ENCODE measurements at places on chromosomes 7 and 10.
A peak's percentile ranks its signal among the peaks of the same experiment; 100 is the strongest.

GRCh38 chr10:69973678-69974077, 79.0 kb upstream of the MACROH2A2 start:
- DNase-seq: no peak

DNA sequence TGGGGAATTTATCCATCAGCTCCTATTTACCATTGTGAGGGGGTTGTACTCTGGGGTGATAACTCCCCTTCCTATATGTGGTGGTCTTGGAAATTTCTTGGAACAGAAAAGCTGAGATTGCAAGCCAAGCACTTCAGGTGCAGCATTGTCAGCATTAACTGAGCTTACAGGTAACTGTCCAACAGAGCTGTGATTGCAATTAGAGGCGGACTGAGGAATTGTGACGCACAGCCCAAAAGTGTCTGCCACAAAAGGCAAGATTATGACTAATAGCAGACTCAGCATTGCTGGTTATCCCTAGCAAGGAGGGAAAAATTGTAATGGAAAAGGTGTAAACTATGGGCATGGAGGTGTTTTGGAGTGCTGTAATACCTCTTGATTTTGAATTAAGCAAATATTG, 126.1 kb upstream of the AGR3 start:
- DNase-seq: no peak

GRCh38 chr10:1872151-1872726, 134.9 kb upstream of the ADARB2 start:
- DNase-seq: no peak

GRCh38 chr10:17779784-17780183, 27.8 kb downstream of the TMEM236 start:
- DNase-seq: no peak

DNA sequence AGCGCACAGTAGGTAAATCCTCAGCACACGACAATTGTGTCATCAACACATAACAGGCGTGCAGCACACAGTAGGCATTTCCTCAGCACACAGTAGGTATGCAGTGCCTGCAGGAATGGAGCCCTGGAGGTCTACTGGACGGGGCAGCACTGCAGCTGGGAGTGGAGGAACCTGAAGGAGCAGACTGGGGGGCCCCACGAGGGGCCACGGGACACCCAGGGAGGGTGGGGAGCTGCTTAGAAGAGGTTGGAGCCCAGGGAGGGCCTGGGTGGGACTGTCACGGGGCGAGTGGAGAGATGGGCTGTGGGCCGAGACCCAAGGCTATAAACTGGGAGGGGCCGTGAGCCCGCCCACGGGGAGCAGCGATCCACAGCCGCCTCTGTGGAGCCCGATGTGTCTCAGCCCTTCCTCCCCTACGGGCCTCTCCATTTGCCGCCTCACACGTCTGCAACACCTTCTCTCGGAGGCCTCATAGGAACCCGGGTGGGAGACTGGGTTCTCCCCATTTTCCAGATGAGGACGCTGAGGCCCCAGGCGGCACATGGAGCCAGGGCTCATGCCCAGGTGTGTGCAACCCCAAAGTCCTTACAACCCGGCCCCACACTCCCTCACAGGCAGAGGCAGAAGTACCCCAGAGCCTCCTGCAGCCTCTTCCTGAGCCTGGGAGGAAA, 101.5 kb downstream of the MICALL2 start:
- no peak for DNase-seq

DNA sequence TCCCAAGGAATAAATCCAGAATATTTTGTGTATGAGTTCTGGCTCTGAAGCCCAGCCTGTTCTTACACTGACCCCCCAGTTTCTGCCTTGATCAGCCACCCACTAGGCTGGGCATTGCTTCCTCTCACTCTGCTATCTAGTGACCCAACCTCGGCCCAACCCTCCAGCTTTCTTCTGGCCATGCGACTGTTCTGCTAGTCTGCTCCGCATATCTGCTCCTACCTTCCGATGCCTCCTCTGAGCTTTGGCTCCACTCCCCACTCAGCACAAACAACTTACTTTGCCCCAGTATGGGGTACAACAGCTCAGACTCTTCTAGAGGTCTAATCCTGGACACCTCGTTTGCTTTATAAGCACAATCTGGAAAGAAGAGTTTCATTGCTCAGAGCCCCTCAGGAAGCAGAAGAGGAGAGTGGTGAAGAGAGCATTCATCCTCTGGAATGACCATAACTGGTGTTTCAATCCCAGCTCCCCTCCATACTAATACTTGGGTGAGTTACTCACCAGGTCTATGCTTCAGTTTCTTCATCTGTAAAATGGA, 99.6 kb downstream of the NPSR1 start:
- DNase-seq: no peak

DNA sequence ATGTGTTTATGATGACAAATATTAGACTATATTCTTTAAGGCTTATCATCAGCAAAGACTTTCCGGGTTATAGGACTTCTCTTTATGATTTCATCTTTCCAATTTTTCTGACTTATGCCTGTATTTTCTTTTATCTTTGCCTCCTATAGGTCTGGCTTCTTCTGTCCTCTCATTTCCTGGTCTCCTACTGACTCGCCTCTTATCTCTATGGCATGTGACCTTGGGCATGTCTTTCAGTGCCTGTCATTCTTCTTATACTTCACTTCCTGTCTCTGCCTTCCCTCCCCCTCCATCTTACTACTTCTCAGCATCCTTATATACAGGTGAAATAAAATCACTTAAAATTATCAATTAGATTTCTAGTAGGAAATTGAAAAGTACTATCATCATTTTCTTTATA, 42.2 kb downstream of the PCDH15 start:
- no peak for DNase-seq

DNA sequence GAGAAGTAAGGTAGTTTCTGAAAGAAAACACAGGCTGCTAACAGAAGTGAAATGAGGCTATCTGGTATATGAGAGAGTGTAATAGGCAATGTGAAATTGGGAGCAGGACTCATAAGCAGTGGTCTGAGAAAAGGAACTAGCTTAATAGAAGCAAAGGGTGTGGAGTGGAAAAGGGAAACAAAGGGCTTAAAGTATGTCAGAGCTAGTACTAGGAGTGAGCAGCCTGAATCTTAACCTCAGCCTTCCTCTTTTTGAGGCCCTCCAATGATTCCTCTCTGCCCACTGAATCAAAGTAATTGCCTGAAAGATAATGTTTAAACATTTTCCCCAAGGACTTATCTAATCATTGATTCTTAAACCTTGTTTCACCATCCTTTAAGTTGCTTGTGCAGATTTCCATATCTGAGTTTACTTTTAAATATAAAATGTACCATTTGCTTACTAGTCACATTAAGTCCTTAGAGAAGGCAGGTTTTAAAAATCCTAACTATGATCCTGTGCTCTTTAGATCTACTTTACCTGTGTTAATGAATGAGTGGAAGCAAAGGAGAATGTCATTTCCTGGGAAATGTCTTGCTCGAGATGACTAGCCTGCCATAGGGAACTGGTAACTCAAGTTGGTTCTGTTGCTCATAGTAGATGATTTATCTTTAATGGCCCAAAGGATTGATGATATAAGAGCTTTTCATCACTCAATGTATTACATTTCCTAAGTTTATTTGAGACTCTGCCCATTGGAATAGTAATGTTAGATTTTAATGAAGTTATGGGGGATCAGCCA, 155.0 kb downstream of the SKAP2 start:
- no peak for DNase-seq

DNA sequence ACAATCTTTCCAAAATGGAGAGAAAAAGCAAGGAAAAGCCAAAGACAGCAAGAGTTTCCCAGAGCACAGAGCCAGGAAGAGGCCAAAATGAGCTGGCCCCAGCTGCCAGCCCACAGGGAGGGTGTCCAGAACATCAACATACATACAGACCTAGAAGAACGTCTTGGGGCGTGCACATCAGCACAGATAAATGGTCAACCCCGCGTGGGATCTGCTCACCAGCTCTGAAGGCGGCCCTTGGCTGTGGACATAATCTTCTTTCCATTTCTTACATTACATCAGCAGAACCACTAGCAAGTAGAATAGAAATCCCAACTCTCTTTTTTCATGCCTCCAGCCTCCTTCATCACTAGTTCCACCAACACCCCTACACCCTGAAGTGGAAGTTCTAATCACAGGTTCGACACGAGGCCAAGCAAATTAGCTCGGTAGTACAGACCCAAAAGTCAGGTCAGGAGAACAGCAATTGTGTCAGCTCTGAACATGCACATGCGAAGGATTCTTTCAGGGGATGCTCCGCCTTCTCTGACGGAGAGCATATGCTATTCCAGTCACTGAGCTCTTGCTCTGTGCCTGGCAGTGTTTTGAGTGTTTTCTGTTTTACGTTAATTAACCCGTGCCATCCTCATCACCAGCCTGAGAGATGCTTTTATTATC, 16.4 kb downstream of the SH3PXD2A start:
- DNase-seq: no peak

DNA sequence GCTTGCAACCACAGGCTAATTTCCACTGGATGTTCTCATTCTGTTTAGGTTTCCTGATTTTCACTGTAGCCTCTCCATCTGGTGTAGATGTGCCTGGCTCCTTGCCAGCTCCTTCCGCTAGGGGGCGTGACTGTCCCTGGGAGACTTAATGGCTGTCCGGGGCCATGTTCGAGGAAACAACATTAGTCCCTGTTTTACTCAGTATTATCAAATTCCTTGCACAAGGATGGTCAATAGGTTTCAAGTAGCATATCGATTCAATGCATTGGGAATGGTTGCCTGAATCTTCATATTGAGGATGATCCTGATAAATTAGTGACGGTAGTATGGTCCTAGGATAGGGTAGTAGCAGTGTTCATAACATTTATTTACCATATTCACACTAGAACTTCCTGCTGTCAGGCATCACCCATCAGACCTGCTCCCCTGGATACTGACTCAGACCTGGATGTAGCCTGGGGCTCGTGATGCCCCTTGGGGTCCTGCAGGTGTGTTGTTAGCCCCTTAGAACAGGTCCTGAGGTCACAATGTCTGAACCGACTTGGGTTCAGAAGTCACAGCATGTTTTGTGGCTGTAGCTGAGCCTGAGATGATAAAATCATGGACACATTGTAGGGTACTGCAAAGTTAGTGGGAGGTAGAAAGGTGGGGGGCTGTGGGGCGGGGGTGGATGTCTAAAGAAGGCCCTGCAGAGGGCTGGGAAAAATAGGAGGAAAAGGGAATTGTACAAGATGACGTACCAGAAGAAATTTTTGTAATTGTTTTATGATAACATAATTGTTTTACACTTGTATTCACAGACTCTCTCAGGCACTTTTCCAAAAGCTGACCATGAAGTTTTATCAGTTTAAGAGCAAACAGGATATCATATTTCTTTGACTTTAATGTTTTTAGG, 8.9 kb upstream of the EXOC6 start:
- peak; percentile 39 for DNase-seq

- DNase-seq: no peak
These were observed 15.5 kb upstream of the TSPAN12 start for GRCh38 chr7:120873401-120873800.

DNA sequence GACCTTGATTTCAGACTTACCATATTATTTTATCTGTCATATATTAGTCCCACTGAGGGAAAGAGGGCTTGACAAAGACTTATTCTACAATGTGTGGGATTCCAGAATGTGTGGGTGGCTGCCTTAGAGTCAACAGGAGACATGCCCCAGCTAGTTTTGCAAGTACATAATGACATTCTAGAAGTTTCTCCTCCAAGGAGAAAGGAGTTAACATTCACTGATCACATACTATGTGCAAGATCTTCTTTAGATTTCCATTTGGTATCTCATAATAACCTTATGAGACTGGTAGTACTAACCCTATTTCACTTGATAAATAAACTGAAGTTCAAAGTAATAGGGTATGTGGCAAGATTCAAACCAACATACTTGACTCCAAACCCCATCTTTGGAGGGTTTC, 25.2 kb downstream of the IRF5 start:
- no peak for DNase-seq

DNA sequence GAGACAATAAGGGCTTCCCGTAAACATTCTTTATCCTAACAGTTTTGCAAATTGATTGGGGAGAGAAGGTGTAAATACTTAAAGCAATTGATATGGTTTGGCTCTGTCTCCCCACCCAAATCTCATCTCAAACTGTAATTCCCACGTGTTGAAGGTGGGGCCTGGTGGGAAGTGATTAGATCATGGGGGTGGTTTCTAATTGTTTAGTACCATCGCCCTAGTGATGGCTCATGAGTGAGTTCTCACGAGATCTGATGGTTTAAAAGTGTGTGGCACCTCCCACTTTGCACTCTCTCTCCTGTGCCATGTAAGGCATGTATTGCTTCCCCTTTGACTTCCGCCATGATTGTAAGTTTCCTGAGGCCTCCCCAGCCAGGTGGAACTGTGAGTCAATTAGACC, 22.1 kb upstream of the CAPZA2 start:
- no peak for DNase-seq

DNA sequence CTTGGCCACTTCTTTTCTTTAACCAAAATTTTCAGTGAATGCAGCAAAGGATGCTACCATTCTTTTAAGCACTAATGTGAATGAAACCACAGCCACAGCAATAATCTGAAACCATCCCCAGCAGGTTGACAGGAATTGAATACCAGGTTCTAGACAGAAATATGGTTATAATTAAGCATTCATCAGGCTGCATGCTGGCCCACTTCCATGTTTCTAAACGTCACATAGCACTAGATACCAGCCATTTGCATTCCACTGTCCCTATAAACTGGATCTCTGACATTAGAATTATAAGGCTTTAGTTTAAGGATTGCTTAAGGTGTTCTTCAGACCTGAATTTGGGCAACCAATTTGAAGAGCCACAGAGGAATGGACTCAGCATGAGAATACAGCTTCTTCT, 340.8 kb upstream of the KLF6 start:
- no peak for DNase-seq

DNA sequence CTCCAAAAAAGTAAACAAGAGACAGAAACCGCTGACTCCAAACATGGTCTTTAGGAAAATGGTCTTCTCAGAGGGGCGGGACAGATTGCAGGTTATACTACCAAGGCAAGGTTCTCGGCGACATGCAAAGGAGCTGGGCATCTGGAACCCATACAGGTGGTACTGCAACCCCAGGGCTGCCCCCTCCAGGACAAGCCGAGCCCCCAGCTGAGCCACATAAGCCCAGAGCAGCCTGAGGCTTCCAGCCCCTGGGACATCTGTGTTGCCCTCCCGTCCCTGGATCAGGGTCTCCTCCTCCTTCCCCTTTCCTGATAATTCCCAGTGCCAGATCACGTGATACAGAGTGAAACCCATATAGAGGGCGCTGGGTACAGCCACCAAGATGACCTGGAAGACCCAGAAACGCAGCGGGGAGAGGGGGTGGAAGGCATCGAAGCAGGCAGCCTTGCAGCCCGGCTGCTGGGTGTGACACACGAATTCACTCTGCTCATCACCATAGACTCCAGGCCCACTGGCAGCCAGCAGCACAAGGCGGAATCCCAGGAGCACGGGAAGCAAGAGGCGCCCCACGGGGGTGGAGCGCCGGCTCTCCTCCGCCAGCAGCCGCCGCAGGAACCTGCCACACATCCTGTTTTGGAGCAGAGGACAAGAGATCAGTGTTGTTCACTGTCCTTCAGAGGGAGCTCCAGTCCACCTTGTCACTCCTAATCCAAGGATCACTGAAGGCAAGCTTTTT, at the start of gene GJC3:
TSS of gene GJC3 (minus strand) at position 627 of the 736 bp plus-strand sequence. CDS start at position 627, 0 bp downstream.
- peak; percentile 35 for DNase-seq

GRCh38 chr10:63253040-63253439, 119.9 kb downstream of the NRBF2 start:
- DNase-seq: no peak

GRCh38 chr10:69649786-69650550, 19.9 kb downstream of the FAM241B start:
- no peak for DNase-seq

Measured in CD4-positive, alpha-beta T cell treated with Interleukin-15 for 4 hours (primary cell).